ENCODE measurements at places on chromosomes 13 and 19.
A peak's percentile ranks its signal among the peaks of the same experiment; 100 is the strongest.

- DNase-seq, result no peak
Observed at GRCh38 chr13:48782429-48782840, 128.7 kb downstream of the CYSLTR2 start.

- peak; percentile 88 for DNase-seq
Observed at GRCh38 chr19:51887522-51888498, at the start of gene ZNF577. ZNF577 (minus strand) TSS chr19:51887951; CDS start chr19:51880382, 7,569 bp downstream.

DNA sequence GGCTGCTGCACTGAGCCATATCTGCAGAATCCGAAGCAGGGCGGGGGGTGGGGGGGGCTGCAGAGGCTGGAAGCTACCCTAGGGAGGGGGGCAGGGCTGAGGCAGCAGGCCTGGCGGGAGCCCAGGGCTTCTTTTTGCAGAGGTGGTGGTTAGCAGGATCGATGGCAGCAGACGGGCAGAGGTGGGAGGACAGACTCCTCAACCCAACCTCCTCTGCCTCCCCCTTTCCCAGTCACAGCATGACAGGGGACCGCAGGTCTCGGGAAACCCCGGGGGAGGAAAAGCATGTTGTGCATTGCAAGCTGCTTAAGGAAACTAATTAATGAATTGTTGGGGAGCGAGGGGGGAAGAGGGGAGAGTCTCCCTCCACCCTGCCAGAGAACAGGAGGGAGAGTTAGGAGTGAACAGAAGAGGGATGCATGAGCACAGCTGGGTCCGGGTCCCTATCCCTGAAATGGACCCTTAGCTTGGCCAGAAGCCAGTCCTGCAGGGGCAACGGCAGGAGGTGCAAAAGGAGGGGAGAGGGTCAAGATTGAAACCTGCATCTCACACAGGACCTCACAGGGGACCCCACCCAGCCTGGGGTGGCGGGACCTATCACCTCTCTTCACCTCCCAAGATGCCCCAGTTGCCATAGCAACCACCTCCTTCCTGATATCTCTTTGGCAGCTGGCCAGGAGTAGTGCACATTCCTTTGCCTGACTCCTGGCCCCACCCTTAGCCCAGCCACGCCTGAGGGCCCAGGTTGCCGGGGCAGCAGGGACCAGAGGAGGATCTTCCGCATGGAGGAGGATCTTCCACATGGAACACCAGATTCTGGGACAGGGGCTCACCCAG lies 1.8 kb downstream of the FXYD7 start:
- no peak for DNase-seq

- peak; percentile 73 for DNase-seq
Observed at GRCh38 chr19:42386974-42387707, 3.0 kb downstream of the CNFN start.

GRCh38 chr13:23159760-23160637 lies 20.8 kb upstream of the SGCG start:
- DNase-seq, result no peak

DNA sequence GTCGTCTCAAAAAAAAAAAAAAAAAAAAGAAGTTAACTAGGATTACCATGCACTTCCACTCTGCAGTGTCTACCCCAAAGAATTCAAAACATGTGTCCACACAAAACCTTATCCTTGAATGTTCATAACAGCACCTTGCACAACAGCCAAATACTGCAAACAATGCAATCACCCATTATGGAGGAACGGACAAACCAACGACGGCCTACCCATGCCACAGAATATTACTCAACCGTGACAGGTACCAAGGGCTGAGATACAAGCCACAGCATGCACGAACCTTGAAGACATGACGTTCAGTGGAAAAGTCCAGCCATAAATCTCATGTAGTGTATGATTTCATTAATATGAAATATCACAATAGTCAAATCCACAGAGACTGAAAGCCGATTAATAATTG lies 3.0 kb upstream of the SHISA7 start:
- DNase-seq, result no peak

DNA sequence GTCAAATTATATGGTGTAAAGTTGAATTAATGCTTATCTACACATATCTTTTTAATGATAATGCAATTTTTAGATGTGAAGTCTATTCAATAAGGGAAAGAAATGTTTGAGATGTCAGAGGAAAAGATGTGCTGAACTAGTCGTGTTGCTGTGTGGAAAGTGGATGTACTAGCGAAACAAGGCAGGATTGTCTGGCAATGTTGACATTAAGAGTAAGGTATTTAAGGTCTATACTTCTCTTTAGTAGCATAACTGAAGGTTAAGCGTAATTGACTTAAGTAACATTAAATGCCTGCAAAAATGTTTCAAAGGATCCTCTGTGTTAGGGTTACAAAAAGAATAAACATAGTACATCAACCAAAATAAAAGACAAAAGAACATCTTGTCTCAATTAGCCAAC lies 787.3 kb upstream of the KLHL1 start:
- no peak for DNase-seq

DNA sequence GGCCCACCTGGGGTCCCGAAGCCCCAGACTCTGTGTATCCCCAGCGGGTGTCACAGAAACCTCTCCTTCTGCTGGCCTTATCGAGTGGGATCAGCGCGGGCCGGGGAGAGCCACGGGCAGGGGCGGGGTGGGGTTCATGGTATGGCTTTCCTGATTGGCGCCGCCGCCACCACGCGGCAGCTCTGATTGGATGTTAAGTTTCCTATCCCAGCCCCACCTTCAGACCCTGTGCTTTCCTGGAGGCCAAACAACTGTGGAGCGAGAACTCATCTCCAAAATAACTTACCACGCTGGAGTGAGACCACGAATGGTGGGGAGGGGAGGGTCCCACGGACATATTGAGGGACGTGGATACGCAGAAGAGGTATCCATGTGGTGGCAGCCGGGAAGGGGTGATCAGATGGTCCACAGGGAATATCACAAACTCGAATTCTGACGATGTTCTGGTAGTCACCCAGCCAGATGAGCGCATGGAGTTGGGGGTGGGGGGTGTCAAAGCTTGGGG lies 1.0 kb upstream of the ICAM5 start:
- peak; percentile 64 for DNase-seq

- DNase-seq, result no peak
Observed at GRCh38 chr13:113864273-113864890, 506 bp upstream of the GAS6 start.

DNA sequence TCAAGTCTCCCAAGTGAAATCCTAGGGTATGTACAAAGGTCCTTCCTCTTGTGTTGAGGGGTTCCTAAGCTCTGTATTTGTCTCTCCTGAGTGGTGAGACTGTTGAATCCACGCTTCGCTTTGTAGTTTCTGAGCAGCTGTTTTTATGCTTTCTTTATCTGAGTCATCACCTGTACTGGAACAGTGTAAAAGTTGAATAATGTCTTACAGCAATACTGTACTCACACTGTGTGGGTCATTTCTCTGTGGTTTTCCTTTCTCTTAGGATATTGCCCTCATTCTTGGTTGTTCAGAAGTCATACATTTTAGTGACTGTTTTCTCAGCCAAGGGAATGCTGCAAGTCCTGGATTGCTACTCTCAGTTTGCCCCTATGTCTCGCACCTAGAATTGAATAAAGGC lies 1596.6 kb downstream of the SLITRK5 start:
- no peak for DNase-seq

GRCh38 chr13:101331731-101332130 lies 84.6 kb downstream of the NALCN start:
- no peak for DNase-seq

DNA sequence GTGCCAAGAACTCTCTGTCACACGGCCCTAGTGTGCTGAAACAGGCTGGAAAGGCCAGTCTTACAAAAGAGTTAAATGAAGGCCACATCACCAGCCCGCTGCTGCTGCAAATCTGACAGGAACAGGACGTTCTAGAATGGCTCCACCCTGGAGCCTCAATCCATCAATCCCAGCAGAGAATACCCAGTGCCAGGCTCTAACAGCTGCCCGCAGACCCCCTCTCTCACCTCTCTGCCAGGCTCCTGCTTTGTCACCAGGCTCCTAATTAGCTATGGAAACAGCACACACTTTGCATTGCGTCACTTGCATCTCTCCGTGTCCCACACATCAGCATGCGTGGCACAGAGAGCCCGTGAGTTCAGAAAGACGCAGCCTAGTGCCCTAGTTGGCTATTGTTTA lies 314.1 kb downstream of the FOXO1 start:
- DNase-seq, result no peak

- DNase-seq, result no peak
Observed at GRCh38 chr19:16041991-16042386, 34.3 kb upstream of the TPM4 start.

GRCh38 chr19:13954185-13954584 lies 1.9 kb downstream of the DCAF15 start:
- no peak for DNase-seq

GRCh38 chr19:15321739-15322138 lies 10.6 kb downstream of the BRD4 start:
- no peak for DNase-seq

DNA sequence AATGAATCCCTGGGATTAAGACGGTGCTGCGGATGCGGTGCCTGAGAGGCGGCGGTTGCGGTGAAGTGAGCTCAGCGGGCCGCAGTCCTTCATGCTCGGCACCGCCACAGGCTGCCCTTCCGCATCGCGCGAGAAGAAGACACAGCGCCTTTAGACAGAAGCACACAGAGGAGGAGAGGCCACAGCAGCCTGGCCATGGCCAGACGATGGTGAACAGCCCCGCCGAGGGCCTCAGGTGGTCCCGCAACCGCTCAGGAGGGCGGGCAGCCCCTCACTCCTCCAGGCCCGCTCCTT lies 459.2 kb downstream of the MYO16 start:
- no peak for DNase-seq

GRCh38 chr19:49836176-49837008 lies 14.6 kb upstream of the PTOV1 start:
- no peak for DNase-seq

DNA sequence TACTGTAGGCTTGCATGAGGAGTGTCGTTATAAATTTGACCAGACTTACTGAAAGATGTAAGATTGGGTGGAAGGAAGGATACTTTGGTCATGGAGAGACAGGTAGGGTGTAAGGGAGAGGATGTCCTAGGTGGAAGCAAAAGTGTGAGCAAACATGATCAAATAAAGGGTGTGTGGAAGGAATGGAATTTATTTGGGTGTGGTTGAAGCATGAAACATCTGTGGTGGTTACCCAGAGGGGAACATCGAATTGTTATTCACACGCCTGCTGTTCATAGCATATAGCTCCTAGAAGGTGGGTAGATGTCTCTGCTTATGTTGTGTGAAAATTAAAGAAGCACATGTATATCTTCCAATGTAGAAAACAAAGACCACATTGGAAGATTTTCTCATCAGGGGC lies 157.7 kb downstream of the ATP8A2 start:
- DNase-seq, result no peak

DNA sequence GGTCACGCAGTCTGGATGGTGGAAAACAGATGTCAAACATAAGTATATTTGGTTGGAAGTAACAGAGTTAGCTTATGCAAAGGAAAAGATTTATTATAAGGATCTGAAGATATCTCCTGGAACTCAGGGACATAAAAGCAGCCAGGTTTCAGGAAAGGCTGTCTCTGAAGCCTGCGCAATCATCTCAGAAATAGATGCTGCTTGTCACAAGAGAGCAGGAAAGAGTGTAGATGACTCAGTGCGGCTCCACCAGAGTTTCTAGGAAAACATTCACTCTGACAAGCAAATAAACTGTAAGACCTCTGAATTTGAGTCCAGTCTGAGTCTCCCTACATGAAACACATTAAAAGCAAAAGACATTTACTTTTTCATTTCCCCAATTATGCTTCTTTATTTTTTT lies 220.4 kb upstream of the HTR2A start:
- DNase-seq, result no peak

- DNase-seq, result no peak
Observed at GRCh38 chr19:3821156-3821555, 35.0 kb upstream of the MATK start.

DNA sequence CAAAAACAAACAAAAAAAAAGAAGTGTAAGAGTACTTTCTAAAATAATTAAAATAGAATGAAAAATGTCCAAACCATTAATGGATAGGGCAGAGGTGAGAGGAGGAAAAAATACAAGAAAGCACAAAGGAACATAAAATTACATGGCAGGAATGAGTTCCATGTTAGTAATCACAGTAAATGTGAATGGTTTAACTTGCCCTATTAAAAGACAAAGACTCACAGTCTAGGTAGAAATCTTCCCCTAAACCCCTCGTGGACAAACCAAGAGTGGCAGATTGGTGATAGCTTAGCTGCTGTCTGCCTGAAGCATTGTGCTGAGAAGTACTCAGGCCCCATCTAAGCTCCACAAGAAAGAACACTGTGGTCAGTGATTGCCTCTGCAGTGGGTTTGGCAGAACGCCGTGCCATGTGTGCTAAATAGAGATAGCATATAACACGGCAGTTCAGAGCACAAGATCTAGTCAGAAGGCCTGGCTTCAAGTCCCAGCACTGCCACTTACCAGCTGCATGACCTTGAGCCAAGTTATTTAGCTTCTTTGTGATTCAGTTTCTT lies 103.5 kb downstream of the DPF1 start:
- no peak for DNase-seq

DNA sequence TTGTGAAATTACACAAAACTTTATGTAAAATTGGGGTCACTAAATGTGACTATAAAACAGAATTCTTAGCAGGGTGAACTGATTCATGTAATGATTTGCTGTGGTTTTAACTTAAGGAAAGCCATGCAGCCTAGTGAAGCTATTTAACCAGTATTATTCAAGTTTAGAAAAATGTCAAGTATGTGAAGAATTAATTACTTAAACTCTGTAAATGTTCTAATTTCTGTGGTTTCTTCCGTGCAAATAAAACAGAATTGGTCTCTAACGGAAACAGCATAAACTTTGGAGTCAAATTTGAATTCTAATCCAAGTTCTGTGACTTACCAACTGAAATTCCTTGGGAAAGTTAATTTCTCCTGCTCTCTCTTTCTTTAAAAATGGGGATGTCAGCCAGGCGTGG lies 13.3 kb downstream of the CDC16 start:
- no peak for DNase-seq

DNA sequence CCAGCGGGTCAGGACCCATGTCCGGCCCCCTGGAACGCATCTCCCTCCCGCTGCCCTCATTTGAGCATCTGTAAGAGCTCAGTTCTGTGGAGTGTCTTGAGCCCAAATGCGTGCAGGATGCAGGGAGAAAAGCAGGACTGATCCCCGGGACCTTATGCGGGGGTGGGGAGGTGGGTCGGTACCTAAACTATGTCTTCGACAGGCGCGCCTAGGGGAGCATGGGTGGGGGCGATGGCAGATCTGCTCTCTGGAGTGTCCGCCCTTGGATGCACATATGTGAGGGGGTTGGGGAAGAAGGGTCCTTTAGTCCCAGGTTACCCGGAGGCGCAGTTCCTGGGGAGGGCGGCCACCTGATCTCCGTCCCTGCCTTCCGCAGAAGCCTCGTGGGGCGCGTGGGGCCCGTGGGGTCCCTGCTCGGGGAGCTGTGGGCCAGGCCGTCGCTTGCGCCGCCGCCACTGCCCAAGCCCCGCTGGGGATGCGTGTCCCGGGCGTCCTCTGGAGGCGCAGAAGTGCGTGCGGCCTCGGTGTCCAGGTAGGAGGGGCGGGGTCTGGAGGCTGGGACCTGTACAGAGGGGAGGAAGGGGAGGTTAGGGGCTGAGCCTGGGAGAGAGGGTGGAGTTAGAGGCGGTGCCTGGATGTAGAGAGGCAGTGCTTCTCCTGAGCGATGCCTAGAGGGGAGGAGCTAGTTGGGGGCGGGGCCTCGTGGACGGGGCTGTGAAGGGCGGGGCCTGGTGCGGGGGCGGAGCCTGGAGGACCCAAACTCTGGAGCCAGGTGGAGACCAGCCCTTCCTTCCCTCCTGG lies 2.9 kb downstream of the CILP2 start:
- peak; percentile 86 for DNase-seq

Data from activated CD8-positive, alpha-beta memory T cell treated with anti-CD3 and anti-CD28 coated beads, Interleukin-2, amount 10 ng/mL, durations not matched to agents 7 days and 5 days (primary cell).